Ovary (tissue), 10 donors: ENCODE measurements at places on chromosomes 2 and 18. TPM values are rescaled to one million over a fixed set of nuclear protein-coding genes. Genes with fewer than 3 reads are reported as not detected.

DNA sequence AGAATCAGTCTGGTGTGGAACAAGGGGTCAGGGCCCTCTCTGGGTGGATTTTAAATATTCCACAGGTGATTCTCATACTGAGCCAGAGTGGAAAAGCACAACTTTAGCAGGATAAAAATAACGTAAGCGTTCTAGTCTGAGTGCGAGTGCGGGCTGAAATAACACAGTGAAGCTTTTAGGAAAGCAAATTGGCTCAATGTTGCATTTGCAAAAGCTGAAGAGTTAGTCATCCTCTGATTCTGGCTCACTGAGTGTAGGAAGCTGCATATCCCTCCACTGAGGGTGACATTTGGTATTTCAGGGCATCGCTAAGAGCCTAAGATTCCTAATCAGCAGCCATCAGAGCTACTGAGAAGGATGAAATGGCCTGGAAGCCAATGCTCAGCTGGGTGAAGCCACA, 134.7 kb downstream of the RIF1 start:
- H3K4me1 ChIP-seq, result no peaks in the 10 kb centered on the region
- H3K4me3 ChIP-seq, result no peak overlapping the region
- DNase-seq, result no peak
- H3K27me3 ChIP-seq, result no peaks in the 10 kb centered on the region
- no peaks in the 10 kb centered on the region for H3K36me3 ChIP-seq

RFTN2 gene
- total RNA-seq, result 9.7 TPM

GRCh38 chr18:29449424-29449823, 1272.5 kb upstream of the CDH2 start:
- DNase-seq, result no peak
- H3K4me1 ChIP-seq, result no peaks in the 10 kb centered on the region
- no peak overlapping the region for H3K27ac ChIP-seq
- no peaks in the 10 kb centered on the region for H3K36me3 ChIP-seq
- H3K4me3 ChIP-seq, result no peak overlapping the region
- no peaks in the 10 kb centered on the region for H3K27me3 ChIP-seq

GRCh38 chr18:28476302-28476701, 299.4 kb upstream of the CDH2 start:
- H3K27me3 ChIP-seq, result no peaks in the 10 kb centered on the region
- no peak overlapping the region for H3K4me3 ChIP-seq
- no peak overlapping the region for H3K27ac ChIP-seq
- no peaks in the 10 kb centered on the region for H3K36me3 ChIP-seq
- DNase-seq, result no peak

DNA sequence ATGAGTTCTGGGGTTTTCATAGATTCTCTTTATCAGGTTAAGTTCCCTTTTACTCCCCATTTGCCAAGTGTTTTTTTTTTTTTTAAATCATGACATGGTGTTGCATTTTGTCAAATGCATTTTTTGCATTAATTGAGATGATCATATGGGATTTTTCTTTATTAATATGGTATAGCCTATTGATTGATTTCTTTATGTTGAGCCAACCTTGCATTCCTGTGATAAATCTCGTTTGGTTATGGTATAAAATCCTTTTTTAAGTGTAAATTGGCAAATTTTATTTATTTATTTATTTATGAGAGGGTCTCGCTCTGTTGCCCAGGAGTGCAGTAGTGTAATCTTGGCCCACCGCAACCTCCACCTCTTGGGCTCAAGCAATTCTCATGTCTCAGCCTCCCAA, 81.5 kb upstream of the ACVR1 start:
- no peak overlapping the region for H3K27ac ChIP-seq
- H3K4me3 ChIP-seq, result no peak overlapping the region
- no peaks in the 10 kb centered on the region for H3K36me3 ChIP-seq
- DNase-seq, result no peak
- no peaks in the 10 kb centered on the region for H3K27me3 ChIP-seq

GRCh38 chr18:35334212-35334611, 10.0 kb downstream of the ZNF24 start:
- no peaks in the 10 kb centered on the region for H3K36me3 ChIP-seq
- no peaks in the 10 kb centered on the region for H3K27me3 ChIP-seq
- DNase-seq, result no peak
- no peaks in the 10 kb centered on the region for H3K4me1 ChIP-seq
